AG10803 (cell line): ENCODE measurements at places on chromosomes 11 and 22.

GRCh38 chr22:17957204-17957603 is 67.2 kb downstream of the MICAL3 start:
- no peak for DNase-seq

- peak; percentile 45 for DNase-seq
Observed at GRCh38 chr22:21587803-21588611, 20.5 kb downstream of the UBE2L3 start.

GRCh38 chr11:2474059-2474901 is 29.5 kb downstream of the KCNQ1 start:
- DNase-seq = no peak

DNA sequence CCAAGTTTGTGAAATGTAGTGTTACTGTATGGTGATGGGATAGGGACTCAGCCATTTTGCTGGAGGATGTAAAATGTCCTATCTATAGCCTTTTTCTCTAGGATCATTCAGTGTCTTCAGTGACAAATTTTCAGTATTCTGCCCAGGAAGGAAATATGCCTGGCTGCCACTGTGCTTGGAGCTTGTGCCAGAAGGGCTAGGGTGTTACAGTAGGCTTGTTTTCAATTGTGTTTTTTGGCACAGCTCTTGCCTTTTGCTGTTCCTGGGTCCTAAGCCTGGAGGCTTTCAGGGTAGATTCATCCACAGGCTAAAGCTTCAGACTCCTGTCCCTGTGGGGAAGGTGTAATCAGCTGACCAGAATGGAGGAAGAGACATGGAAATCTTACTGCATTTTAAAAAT is 22.0 kb upstream of the PHOX2A start:
- DNase-seq = no peak

DNA sequence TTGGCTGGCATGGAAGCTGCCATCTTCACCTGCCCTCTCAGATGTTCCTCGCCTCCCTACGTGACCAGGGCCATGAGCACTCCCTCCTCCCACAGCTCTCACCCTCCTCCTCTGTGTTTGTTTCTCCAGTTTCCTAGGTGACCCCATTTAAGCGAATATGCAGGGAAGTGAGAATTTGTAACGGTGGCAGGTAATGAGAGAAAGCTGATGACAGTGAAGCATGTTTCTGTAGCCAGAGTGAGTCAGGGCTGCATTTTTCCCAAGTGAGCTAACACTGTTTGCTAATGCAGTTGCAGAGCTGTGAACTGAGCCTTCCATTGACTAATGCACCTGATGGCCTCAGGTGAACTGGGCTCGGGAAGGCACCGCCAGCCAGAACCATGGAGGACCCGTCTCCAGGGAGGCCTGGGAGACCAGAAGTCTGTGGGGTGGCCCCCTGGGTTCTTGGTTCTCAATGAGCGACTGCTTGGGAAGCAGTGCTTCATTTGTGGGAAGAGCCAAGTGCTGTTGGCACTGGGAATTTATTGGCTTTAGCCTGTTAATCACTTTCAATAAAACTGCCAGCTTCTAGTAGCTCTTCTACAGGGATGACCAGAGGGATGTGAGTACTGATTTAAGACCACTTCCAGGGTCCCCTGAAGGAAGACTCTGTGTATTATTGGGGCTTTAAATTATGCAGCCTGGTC is 64.5 kb downstream of the BARX2 start:
- DNase-seq = no peak

DNA sequence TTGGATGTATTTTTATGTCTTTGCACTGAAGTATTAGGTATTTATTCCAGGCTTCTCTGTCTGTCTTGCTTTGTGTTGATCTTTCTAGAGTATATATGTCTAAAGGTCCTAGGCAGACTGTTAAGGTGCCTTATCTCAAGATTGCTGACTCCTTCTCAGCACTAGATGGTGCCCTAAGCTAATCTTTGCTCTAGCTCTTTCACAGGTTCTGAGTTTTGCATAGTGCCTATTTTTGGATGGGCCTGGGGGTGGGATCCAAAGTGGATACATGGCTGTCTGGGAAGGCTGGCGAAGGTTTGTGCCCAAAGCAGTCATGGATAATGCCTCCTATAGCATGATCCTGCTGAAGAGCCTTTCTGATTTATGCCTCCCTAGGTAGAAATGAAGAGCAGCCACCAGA is 154.9 kb downstream of the TRPC6 start:
- DNase-seq = peak; percentile 42

GRCh38 chr22:49306632-49307480 is 520.8 kb downstream of the BRD1 start:
- no peak for DNase-seq

GRCh38 chr11:117239295-117239694 is 6.8 kb downstream of the RNF214 start:
- peak; percentile 93 for DNase-seq

GRCh38 chr11:90113541-90113940 is 20.9 kb upstream of the NAALAD2 start:
- DNase-seq = peak; percentile 0

GRCh38 chr22:44200855-44201550 is 20.3 kb downstream of the PARVG start:
- no peak for DNase-seq

DNA sequence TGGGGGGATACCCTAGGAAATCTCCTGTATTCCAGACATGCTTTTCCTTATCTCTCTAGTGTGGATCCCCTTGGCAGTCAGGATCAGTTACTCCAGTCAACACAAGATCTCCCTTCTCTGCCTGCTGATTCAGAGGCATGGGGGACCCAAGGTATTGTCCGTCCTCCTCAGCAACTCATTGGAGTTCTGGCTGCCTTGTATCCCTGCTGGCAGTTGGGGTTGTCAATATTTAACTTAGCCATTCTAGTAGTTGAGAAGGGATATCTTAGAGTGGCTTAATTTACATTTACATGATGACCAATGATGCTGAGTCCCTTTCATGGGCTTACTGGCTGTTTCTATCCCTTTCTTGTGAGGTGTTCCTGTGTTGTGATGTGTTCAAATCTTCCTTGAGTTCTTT is 74.2 kb downstream of the GRK3 start:
- DNase-seq = no peak

GRCh38 chr22:45842291-45842991 is 134.5 kb downstream of the WNT7B start:
- peak; percentile 71 for DNase-seq

DNA sequence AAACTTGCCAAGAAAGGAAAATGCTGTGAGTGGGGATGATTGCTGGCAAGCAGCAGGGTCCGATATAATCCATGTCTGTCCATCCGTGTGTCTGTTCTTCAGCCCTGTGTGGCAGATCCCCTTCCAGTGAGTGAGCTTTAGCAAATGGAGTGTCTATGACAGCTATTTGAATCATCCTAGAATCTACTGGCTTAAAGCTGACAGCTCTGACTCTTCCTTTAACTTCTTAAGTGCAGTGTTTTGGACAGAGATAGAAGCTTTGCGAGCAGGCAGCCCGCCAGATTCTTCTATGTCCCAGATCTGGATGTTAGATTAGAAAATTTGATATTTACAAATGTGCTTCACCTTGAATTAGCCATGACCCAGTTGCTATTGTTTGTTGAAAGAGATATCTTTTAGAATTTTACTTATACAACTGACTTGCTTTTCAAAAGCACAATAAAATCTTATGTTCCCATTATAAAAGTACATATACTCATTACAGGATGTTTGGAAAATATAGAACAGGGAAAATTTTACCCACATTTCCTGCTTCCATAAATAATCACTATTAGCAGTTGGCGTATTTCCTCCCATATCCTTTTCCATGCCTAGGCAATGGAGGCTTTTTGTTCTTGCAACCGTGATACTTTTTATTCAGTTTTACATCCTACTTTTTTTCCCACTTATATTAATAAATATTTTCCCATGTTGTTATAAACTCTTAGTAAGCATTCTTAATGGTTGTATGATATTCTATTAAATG is 124.5 kb downstream of the COMMD9 start:
- no peak for DNase-seq

GRCh38 chr22:44838316-44839016 is 86.1 kb downstream of the ARHGAP8 start:
- DNase-seq = no peak

DNA sequence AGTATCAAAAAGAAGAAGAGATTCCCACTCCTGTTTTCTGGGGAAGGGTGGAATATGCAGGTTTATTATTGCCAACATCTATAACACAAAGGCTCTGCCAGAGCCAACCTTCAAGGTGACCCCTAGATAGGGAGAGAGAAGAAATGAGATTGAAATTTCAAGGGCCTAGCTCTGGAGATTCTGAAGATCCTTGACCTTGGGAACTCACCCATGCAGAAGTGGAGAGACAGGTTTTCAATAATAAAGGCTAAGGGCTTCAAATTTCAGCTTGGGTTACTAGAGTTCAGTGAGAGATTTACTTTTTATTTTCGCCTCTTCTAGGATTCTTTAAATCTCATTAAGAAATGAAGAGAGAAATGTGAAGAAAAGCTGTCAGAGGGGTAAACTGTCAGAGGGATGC is 98.4 kb downstream of the CD44 start:
- no peak for DNase-seq
